ENCODE measurements at places on chromosomes 13 and 19.

DNA sequence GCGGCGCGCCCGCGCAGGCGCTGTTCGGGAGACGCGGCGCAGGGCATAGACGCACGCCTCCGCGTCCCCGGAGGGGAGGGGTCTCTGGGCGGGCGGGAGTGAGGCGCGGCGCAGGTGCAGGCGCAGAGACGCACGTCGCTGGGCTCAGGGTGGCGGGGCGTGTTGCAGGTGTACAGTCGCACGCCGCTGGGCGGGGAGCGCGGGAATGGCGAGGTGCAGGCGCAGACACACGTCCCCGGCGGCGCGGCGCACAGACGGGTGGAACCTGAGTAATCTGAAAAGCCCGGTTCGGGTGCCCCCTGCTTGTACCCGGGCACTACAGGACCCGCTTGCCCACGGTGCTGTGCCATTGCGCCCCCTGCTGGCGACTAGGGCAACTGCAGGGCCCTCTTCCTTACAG, 44.7 kb downstream of the PLPP2 start:
- DNase-seq = no peak

GRCh38 chr19:41297628-41298347, 12.2 kb upstream of the CCDC97 start:
- DNase-seq = no peak

DNA sequence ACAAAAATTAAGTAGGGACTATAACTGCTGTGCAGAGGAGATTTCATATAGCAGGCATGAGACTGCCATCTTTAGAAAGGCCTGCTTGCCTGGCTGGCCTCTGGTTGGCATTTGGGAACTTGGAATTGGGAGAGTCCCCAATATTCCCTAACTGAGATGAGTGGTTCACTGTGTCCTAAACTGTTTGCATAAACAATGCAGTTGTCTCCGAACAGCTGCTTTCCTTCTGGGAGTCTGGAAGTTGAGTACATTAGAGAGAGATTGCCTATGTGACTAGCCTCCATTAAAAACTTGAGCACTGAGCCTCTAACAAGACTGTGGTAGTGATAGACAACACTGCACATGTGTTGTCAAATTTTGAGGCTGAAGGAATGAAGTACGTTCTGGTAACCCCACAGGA, 47.4 kb downstream of the STOML3 start:
- no peak for DNase-seq

- no peak for DNase-seq
These were observed 44.2 kb downstream of the EDNRB start for GRCh38 chr13:77874406-77874805.

DNA sequence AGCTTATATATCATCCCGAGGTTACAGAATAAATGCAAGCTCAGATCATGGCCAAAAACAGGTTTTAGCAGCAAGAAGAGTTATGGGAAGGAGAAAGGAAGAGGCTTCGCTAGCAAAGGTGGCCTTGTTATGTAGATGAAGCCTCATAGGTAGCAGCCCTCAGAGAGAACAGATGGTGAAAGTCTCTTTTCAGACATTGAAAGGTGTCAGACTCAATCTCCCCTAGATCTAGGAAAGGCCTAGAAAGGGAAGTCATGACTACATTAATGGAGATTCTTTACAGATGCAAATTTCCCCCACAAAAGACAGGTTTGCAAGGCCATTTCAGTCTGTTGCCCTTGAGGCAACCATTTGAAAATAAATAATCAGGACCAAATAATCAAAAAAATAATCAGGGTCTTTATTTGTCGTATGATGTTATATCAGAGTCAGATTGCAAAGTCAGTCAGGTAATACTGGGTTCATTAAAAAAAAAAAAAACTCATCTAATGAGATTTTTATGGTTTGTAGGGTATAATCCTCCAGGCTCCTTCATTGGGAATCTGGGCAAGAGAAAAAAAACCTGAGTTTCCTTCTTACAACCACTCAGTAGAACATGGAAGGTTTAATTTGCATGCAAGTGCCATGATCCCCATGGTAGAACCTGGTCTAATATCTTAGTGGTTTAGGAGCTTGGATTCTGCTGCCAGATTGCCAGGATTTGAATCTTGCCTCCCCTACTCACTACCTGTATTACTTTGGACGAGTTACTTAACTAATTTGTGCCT, 50.8 kb upstream of the HTR2A start:
- DNase-seq = no peak

DNA sequence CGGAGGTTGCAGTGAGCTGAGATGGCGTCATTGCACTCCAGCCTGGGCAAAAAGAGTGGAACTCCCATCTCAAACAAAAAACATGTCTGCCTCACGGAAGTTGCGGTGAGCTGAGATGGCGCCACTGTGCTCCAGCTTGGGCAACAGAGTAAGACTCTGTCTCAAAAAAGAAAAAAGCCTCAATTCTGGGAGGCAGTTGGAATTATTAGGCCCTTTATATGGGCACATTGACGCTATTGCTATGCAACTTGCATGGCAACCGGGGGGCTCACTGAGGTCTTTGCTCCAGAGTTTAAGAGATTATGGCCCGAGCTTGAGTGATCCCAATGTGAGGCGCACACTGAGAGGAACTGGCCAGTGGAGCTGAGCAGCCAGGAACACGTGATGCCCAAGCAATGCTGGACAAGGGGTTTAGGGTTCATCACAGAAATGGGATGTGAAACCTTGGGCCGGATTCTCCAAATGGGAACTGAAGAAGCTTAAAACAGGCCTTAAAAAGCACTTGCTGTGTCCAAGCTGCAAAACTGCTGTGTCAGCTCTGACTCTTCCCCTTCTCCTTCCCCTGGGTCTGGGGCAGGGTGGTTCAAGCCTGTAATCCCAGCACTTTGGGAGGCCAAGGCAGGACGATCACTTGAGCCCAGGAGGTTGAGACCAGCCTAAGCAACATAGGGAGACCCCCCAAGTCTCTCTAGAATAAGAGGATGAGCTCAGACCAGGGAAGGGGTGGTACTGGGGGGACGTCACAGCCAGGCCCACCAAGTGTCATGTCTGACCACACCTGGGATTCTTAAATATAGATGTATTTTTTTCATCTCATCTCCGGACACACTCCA, 2.5 kb downstream of the FTL start:
- DNase-seq = peak; percentile 72

DNA sequence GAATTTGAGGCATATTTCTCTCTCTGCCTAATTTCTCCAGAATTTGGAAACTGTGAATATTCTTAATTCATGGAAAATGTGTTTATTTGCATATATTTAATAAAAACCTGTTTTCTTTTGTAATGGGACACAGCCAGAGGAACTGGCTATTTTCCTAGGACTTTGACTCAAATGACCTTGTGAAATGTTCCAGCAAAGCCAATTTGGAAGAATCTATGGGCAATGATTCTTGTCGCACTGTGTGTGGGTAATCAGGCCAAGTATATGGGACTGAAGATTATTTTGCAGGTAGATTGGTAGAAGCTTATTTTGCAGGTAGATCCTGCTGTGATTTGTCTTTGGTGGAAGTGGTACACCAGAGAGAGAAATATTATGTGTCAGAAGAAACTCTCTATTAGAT, 38.8 kb downstream of the SUCLA2 start:
- no peak for DNase-seq

DNA sequence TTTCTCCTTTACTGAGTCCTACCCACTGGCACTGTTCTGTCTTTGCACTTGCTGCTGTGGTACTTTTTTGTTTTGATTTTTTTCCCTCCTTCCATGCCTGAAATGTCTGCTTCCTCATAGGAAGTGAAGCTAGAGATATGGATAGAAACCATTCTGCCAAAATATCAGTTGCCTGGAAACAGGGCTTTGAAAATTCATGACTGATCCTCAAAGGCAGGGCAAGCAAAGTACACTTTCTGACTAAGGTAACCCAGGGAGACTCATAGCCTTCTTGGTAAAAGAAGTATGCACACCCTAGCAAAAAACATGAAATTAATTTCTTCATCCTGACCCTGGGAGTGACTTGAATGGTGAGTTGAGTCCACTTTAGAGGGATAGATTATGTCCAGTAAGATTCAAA, 329.8 kb downstream of the MYO16 start:
- DNase-seq = no peak

DNA sequence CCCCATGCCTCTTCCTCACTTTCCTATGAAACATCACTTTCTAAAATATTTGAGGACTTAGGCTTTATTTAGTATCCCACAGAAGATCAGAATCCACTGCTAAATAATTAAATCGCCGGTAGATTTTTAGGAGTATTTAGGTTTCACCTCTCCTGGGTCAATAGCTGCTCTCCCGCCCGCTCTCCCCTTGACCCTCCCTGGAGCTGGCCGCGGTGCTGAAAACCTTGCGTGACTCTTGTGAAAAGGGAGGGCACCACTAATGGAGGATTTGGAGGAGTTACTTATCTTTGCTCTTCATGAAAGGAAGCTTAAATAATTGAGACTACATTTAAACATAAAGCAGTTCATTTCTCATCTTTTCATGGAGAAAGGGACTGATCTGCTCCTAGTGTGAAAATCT, 14.1 kb downstream of the POU4F1 start:
- no peak for DNase-seq

GRCh38 chr13:67642657-67643056, 412.5 kb upstream of the PCDH9 start:
- no peak for DNase-seq

GRCh38 chr13:111295886-111296285, 24.6 kb upstream of the TEX29 start:
- DNase-seq = no peak

DNA sequence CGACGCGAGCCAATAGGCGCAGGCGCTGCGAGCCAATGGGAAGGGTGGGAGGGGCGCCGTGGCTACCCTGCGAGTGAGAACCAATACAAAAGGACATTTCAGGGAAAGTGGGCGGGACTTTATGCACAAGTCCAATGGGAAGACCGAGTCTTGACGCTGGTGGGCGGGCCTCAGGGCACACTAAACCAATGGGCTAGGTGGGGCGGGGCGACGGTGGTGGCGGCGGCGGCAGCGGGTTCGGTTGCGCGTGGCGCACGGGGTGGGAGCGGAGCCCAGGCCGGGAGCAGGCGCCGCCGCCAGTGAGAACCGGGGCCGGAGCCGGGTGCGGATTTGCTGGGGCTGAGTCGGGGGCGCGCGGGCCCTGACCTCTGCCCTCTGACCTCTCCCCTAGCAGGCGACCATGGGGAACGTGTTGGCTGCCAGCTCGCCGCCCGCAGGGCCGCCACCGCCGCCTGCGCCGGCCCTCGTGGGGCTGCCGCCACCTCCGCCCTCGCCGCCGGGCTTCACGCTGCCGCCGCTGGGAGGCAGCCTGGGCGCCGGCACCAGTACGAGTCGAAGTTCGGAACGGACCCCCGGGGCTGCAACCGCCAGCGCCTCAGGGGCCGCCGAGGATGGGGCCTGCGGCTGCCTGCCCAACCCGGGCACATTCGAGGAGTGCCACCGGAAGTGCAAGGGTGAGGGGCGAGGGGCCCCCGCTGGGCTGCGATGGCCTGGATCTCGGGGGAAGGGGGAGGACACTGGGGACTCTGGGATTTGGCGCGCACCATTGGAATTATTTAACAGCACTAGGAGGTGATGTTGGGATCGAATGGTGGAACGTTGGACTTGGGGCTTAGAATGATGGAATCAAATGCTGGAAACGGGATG, at the start of gene TOMM40:
TOMM40 (plus strand) TSS at position 239 of the 867 bp plus-strand sequence; CDS start at position 401, 162 bp downstream.
- DNase-seq = no peak

DNA sequence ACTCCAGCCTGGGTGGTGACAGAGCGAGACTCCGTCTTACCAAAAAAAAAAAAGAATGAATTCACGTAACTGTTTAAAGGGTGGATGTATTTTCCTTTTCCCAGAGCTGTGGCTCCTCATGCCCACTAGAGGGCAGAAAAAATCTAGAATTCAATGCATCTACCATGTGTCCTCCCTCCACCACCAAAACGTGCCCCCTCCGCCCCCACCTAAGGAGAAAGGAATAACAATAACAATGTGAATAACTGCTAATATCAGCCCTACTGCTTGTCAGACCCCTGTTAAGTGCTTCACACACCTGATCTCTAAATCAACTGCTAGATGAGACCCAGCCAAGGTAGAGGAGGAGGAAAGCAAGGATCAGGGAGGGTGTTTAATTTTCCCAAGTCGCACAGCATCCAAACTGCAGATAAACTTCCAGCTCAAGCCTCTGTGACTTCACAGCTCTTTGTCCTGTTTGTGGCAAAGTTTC, 20.2 kb upstream of the PNMA8B start:
- DNase-seq = peak; percentile 30

DNA sequence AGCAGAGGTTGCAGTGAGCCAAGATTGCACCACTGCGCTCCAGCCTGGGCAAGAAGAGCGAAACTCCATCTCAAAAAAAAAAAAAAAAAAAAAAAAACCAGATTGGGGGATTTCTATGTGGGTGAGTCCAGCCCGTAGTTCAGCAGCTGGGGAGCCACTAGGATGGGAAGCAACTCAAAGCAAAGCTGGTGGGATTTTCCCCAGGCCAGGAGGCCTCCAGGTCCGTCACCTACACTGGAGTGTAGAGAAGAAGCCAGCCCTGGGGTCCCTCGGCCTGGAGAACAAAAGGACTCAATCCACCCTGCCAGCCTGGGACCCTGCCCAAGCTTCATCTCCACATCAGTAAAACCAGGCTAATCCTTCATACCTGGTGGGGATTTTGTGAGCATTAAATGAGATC, 121.3 kb upstream of the CACNA1A start:
- DNase-seq = no peak

DNA sequence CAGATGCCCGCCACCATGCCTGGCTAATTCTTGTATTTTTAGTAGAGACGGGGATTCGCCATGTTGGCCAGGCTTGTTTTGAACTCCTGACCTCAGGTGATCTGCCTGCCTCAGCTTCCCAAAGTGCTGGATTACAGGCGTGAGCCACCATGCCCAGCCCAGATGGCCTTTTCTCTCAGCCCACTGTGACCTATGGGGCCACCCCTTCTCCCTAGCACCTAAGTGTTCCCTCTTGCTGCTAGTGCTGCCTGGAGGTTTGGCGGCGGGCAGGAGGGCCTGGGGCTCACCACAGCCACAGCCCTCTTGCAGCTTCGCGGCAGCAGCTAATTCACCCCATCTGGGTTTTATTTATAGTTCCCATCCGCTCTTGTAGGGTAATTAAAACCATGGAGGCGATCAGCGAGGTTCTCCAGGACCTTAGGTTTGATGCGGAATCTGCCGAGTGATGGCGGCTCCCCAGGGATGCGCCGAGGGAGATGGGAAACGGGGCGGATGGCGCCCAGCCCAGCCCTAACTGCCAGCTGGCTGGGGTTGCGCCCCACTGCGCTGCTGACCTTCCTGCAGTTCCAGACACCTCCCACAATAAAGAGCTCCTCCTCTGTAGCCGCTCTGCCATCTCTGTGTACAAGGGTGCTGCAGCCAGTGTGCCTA, 3.3 kb downstream of the REX1BD start:
- no peak for DNase-seq

DNA sequence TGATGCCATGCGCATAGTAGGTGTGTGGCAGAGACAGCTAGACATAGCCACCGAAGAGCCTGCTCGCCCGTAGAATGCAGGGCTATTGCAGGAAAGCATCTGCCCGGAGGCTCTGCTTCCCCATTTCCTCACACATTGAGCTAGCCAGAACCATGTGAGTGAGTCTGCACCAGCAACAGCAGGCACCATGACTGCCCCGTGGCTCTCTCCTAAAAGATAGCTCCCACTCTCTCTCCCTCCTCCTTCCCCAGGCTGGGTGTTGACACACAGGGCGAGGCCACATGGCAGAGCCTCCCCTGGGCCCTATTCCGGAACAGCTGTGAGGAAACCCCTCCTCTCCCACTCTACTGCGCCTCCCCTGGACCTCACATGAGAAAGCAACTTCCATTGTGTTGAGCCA, 52.3 kb upstream of the ATP12A start:
- no peak for DNase-seq

- peak; percentile 83 for DNase-seq
These were observed 315.9 kb downstream of the ATP8A2 start for GRCh38 chr13:25687471-25688225.

GRCh38 chr13:42110410-42111155, 62.1 kb downstream of the DGKH start:
- DNase-seq = peak; percentile 89
